ENCODE measurements at places on chromosomes 6 and 20.

DNA sequence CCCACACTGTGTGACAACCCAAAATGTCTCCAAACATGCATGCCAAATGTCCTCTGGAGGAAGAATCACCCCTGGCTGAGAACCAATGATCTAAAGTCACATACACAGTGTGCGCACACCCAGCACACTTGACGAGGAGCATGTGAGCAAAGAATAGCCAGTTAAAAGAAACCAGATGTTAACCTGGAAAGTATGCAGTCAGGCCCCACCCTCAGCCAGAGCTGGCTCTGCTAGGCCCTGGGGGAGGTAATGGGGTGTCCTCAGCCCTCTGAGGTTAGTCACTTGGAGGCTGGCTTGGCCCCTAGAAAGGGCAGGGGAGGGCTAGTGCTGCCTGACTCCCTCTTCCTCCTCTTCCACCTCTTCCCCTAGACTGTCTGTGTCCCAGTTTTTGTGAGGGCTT is 15.2 kb upstream of the GUCA1A start:
- DNase-seq = no peak

- DNase-seq = no peak
Measured at GRCh38 chr6:33840048-33840926, 36.5 kb upstream of the MLN start.

- DNase-seq = no peak
Measured at GRCh38 chr6:42790549-42791181, 8.8 kb downstream of the BICRAL start.

GRCh38 chr20:2798814-2799213 is 1.6 kb downstream of the CPXM1 start:
- DNase-seq = no peak

- DNase-seq = no peak
Measured at GRCh38 chr6:138246650-138247440, 28.6 kb upstream of the PBOV1 start.

- DNase-seq = no peak
Measured at GRCh38 chr6:166333172-166333995, 9.0 kb downstream of the SFT2D1 start.

DNA sequence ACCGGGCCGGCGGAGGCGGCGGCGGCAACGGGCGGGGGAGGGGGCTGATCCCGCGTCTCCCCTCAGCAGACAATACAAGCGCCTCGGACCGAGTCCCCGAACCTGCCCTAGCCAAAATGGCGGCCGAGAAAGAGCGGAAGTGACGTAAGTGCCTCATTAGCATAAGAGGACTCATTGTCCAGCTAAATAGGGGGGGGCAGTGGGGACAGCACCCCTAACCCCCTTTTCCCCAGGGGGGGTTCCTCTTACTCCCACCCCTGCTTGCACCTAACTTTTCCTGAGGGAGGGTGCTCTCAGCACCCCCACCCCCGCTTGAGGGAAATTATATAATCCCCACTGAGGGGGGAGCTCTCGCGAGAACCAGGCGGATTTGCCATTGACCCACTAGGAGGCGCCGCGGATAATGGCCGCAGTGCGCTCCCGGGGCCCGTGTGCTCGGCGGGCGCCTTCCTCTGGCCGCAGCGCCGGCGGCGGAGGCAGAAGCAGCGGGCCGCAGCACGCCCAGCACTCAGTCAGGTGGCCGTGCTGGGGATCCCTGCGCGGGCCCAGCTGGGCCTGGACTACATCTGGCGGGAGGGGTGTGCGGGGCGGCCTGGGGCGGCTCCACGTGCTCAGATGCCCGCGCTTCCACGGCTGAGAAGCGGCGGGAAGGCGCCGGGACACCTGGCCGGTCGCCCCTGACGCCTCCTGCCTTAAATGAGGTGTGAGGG is at the start of gene ADNP:
TSS of gene ADNP (minus strand) at position 132 of the 710 bp plus-strand sequence. CDS start 27,441 bp downstream, outside the sequence.
- DNase-seq = peak; percentile 80

DNA sequence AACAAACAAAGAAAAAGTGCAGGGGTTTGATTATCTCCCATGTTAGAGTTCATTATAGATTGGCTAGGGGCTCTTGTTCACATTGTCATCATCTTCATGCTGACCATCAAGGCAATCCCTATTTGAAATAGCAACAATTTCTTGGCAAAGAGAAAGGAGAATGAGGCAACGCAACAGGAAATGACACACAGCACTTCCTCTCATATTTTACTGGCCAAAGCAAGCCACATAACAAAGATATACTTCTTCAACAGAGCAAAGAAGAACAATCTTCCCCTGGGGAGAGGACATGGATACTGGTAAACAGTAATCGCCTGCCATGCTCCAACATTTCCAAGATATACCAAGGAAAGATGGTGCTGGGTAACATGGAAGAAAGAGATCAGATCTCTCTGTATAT is 29.8 kb downstream of the EPM2A start:
- DNase-seq = no peak

DNA sequence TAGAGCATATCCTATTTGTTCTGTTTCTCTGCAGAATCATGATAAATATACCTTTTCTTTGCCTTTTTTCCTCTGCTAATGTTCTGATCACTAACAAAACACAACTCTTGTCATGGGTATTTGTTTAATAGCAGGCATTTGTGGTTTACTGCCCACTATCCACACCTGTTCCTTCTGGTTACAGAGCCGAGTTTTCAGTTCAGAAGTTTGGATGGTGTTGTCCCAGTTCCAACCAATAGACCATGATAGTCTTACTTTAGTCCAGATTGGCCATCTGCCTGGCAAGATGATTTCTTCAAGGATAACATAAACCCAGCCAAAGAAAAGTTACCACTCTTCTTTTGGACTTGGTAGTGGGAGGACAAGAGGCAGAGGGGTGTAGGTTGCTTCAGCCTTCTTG is 211.2 kb downstream of the TFAP2A start:
- no peak for DNase-seq

DNA sequence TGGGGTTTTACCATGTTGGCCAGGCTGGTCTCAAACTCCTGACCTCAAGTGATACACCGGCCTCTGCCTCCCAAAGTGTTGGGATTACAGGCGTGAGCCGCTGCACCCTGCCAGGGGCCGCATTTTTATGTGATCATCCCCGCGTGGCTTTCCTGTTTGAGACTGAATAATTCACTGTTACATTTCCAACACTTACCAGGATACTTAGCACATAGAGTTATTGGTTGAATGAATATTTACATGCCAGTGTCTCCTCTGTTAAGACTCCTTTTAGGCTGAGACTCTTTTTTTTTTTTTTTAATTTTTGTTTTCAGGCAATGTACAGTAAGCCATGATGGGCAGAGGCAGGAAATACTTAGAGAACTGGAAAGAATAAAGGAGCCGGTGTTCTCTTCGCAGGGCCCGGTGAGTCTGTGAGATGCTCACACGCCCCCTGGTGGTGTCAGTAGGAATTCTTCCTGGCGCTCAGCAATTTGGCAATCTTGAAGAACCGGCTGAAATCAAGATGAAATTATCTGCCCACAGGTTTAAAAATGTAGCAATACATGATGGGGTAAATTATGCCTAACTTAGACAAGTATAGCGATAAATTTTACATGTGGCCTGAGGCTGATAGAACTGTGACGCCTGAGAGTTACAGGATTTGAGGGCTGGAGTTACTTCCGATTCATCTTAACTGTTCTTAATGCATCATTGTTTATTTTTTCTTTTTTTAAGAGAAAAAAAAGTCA is 7.6 kb upstream of the RNF114 start:
- DNase-seq = peak; percentile 71

GRCh38 chr6:160986851-160987250 is 4.7 kb upstream of the MAP3K4 start:
- DNase-seq = no peak
